ENCODE measurements at places on chromosomes 2 and 18.
A peak's percentile ranks its signal among the peaks of the same experiment; 100 is the strongest.

DNA sequence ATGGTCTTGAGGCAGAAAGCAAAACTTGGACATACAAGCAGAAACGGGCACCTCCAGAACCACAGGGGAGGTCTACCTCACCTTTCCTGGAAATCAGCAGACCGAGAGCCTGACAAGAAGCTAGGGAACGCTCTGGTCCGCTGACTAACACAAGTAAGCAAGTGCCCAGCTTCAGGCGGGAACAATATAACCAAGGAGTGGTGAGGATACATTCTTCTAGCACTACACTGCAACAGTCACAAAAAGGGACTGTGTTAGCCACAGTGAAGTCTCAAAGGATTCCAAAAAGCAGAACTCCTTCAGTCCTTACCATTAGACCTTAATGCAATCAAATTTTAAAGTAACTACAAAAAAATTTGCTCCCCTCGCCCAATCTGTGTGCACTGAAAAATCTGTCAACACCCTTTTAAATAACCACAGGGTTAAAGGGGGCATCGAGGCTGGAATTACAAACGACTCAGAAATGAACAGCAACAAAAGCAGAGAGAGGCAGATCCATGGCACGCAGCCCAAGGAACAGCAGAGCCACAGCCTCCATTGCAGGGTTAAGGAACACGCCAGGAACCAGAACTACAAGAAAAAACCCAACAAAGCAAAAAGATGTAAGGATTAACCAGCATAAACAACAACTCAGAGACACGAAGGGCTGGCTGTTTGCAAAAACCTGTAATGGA, 7.1 kb downstream of the THAP4 start:
- peaks cover 88% of the 10 kb centered on the region for H3K36me3 ChIP-seq
- DNase-seq, result no peak
- H3K4me1 ChIP-seq, result no peaks in the 10 kb centered on the region
- H3K27ac ChIP-seq, result no peak overlapping the region
- no peaks in the 10 kb centered on the region for H3K27me3 ChIP-seq

- H3K27ac ChIP-seq, result no peak overlapping the region
- H3K4me3 ChIP-seq, result no peak overlapping the region
- no peaks in the 10 kb centered on the region for H3K27me3 ChIP-seq
- H3K36me3 ChIP-seq, result no peaks in the 10 kb centered on the region
Observed at GRCh38 chr2:47269316-47270232, 114.5 kb upstream of the STPG4 start.

DNA sequence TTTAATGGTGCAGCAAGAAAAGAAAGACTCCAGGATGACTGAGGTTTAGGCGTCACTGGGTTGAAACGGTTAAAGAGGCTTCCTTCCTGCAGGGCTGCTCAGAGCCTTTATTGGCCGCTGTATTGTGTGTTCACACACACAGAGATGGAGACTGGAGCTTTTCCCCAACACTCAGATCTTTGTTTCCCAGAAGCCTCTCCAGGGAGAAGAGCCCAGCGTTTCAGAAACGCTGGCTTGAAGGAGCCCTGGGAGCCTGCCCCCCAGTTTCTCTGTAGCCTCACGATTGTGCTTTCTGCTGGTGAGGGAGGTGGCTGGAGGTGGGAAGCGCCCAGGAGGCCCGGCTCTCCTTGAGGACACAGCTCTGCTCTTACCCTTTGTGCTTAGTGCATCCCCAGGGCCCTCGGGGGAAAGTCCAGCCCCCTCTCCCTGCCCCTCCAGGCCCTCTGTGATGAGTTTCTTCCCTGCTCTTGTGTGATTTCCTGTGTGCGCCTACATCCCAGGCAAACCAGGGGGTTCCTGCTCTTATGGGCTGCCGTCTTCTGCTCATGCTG, 37.1 kb downstream of the RRM2 start:
- H3K36me3 ChIP-seq, result peaks cover 10% of the 10 kb centered on the region
- no peaks in the 10 kb centered on the region for H3K27me3 ChIP-seq
- H3K4me3 ChIP-seq, result no peak overlapping the region
- peaks cover 14% of the 10 kb centered on the region for H3K4me1 ChIP-seq
- H3K27ac ChIP-seq, result no peak overlapping the region

DNA sequence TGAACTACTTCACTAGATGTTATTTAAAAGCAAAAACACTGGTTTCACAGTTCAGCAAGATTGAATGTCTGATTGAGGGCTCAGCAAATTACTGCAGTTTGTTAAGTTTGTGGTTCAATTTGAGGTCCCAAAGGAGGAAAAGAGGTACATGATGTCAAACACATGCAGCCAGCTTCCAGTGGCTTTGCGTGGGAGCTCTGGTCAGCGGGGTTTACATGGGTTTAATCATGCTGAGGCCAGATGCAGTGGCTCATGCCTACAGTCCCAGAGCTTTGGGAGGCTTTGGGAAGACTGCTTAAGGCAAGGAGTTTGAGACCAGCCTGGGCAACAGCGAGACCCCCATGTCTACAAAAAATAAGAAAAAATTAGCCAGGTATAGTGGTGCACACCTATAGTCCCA, 111.5 kb downstream of the MAPK4 start:
- peaks cover 8% of the 10 kb centered on the region for H3K4me1 ChIP-seq
- H3K27ac ChIP-seq, result no peak overlapping the region
- no peak for DNase-seq
- H3K36me3 ChIP-seq, result no peaks in the 10 kb centered on the region
- H3K27me3 ChIP-seq, result no peaks in the 10 kb centered on the region

- no peak overlapping the region for H3K4me3 ChIP-seq
- H3K27me3 ChIP-seq, result no peaks in the 10 kb centered on the region
- H3K36me3 ChIP-seq, result no peaks in the 10 kb centered on the region
- H3K4me1 ChIP-seq, result peaks cover 9% of the 10 kb centered on the region
Observed at GRCh38 chr2:204313256-204313655, 232.0 kb upstream of the PARD3B start.

DNA sequence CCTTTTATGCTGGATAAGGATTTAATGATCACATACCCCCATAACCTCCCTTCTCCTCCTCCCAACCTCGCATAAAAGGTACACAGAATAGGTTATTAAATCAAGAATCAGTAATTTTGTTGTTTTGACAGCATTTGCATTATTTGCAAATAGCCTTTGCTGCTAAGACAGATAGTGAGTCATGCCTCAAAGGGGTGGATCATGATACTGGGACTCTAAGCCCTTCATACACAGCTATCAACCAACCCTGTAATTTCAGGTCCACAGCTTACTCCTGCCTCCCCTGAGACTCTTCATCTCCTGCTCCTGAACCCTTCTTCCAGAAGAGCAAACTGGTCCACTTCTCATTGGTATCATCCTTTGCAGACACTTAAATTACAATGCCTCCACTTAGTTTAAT, 73.8 kb upstream of the KLHL29 start:
- H3K27me3 ChIP-seq, result peaks cover 39% of the 10 kb centered on the region
- no peak overlapping the region for H3K27ac ChIP-seq
- no peaks in the 10 kb centered on the region for H3K36me3 ChIP-seq
- DNase-seq, result no peak
- no peaks in the 10 kb centered on the region for H3K4me1 ChIP-seq
- H3K4me3 ChIP-seq, result no peak overlapping the region

DNA sequence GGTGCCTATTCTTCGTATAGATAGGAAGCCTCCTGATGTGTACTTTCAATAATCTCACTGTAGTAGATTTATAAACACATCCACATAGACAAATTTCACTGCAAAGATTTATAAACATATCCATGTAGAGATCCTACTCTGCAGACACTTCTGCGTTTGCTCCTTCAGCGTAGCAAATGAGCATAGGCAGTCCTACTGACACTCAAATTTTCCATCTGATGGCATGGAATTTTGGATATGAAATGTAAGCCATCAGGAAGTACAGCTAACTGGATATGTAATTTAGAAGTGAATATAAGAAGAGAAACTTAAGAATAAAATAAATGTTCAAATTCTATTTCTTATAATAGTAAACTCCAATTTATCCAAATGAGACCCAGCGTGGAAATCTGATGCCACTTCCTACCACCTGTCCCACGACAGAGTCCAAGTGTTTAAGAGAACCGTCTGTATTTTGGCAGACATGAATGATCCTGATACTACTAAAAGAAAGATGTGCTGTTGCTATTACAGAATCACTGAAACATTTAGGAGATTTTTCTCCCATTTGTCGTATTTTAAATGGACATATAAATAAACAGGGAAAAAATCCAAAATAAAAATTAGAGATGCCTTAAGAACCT, 86.0 kb downstream of the DTNA start:
- no peaks in the 10 kb centered on the region for H3K36me3 ChIP-seq
- DNase-seq, result no peak
- H3K27ac ChIP-seq, result no peak overlapping the region
- peaks cover 10% of the 10 kb centered on the region for H3K4me1 ChIP-seq
- no peaks in the 10 kb centered on the region for H3K27me3 ChIP-seq

- no peak overlapping the region for H3K27ac ChIP-seq
- no peak overlapping the region for H3K4me3 ChIP-seq
- H3K4me1 ChIP-seq, result peaks cover 7% of the 10 kb centered on the region
- H3K27me3 ChIP-seq, result no peaks in the 10 kb centered on the region
- DNase-seq, result no peak
Observed at GRCh38 chr2:196160101-196160500, 11.3 kb downstream of the STK17B start.

DNA sequence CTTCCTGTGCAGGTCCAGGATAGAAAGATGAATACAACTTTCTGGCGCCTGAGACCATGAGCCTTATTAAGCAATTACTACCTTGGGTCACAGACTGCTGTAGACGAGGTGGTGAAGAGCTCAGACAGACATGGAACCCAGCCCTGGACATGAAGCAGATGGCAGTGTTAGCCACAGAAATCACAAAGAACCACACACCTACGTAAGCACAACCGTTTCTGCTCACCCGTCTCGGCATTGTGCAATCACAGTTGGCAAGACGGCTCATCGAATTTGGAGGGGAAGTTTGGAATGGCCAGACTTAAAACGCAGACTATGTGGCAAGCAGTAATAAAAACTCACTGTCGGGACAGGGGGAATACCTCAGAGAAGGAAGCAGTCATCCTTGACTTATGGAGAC, 24.3 kb upstream of the ASPRV1 start:
- H3K36me3 ChIP-seq, result no peaks in the 10 kb centered on the region
- no peak overlapping the region for H3K27ac ChIP-seq
- no peaks in the 10 kb centered on the region for H3K27me3 ChIP-seq
- no peaks in the 10 kb centered on the region for H3K4me1 ChIP-seq
- H3K4me3 ChIP-seq, result no peak overlapping the region

DNA sequence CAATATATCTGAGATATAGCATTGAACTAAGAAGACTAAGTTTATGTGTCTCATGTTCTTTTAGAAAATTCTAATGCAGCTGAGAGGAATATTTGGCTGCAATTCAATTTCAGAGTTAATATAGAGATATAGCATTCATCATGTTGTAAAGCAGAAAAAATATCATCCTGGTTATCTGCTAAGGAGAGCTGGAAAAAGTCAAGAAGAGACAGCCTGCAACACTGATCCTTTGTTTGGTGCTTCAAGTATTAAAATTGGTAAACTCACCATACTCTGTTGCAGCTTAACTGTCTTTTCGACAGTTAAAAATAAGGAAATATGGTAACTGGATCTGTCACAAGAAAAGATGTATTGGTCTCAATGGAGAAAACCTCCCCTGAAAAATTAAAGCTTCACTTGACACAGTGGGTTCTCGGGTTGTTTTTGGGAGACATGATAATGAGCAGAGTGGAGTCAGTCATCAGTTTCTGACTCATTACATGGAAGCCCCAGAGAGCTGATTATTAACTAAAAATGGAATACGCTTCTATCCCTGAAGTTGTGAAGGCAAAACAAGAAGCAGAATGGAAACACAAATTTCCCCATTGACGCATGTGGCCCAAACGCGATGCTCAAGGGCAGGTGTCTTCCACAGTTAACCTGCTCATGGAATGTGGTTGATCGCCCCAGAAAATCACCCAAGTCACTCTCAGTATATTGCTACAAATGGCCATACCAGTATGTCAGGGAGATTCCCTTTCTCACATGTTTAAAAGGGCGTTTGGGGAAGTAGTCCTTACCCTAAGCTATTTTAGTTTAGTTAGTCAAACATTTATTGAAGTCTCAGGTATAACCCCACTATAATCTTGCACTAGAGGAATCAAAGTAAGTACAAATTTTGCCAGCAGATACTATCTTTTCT, 8.2 kb downstream of the BCL2 start:
- peaks cover 3% of the 10 kb centered on the region for H3K36me3 ChIP-seq

- no peak overlapping the region for H3K4me3 ChIP-seq
- no peaks in the 10 kb centered on the region for H3K4me1 ChIP-seq
- no peaks in the 10 kb centered on the region for H3K27me3 ChIP-seq
- DNase-seq, result no peak
- no peak overlapping the region for H3K27ac ChIP-seq
- H3K36me3 ChIP-seq, result peaks cover 18% of the 10 kb centered on the region
Observed at GRCh38 chr18:9961041-9961440, 47.2 kb downstream of the VAPA start.

GRCh38 chr2:98664323-98664722, 55.9 kb downstream of the UNC50 start:
- no peaks in the 10 kb centered on the region for H3K36me3 ChIP-seq
- H3K27ac ChIP-seq, result peak overlapping the region; percentile 28
- H3K27me3 ChIP-seq, result no peaks in the 10 kb centered on the region

DNA sequence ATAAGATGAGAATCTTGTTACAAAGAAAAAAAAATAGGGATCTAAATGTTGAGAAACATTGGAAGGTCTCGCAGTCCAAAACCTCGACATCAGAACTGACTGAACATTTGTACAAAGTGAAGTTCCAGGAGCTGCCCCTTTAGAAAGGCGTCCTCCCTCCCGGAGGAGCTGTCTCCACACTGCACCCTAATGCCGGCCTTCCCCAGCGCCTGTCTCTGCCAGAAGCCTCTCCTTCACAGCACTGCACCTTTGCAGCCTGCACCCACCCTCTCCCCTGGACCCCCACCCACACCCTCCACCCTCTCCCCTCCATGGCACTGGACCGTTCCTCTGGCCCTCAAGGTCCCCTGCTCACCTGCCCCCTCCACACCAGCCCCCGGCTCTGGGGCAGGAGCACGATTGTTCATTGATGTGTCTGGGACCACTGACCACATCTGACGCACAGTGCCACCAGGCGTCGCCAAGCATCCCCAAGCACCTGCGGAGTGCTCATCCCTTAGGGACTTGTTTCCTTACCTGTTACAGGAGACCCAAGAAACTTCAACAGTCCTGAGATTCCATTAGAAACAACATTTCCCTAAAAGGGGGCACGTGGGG, 90.3 kb upstream of the SNTG2 start:
- DNase-seq, result no peak
- H3K4me1 ChIP-seq, result peaks cover 2% of the 10 kb centered on the region
- H3K27me3 ChIP-seq, result no peaks in the 10 kb centered on the region
- H3K27ac ChIP-seq, result no peak overlapping the region

DNA sequence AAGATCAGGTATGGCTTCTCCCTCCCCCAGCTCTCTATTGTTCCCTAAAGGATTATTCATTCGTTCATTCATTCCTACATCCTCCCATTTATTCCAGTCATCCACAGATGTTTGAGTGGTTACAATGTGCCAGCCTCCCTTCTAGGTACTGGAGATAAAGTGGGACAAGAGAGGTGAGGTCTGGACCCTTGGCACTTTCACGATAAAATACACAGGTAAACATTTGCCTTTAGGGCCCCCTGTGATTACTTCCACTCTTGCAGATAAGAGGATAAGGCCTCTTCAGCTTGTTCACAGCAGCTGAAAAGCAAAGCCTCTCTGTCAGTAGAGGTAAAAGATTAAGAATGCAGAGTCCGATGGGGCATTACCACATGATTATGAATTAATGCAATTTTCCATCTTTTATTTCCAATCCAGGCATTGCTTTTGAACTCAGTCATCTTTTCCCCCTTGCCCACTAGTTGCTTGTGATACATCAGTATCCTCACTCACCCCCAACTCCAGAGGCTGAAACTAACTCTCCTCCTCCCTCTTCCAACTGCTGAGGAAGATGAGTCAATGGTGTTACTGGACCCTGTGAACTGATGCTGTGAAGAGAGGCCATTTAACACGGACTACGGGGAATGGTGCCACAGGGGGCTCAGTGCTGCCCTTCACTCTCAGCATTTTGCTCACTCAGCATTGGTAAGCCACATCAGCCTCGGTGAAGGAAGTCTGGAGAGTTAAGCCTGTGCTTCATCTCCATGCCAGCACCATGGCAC, 1.1 kb upstream of the DPP4 start:
- no peak overlapping the region for H3K27ac ChIP-seq
- peaks cover 3% of the 10 kb centered on the region for H3K4me1 ChIP-seq
